ENCODE measurements at places on chromosomes 2 and 18. TPM values are rescaled to one million over a fixed set of nuclear protein-coding genes. Genes with fewer than 3 reads are reported as not detected.
A peak's percentile ranks its signal among the peaks of the same experiment; 100 is the strongest.

The LOXL3 gene
- 3.4 TPM for total RNA-seq

DNA sequence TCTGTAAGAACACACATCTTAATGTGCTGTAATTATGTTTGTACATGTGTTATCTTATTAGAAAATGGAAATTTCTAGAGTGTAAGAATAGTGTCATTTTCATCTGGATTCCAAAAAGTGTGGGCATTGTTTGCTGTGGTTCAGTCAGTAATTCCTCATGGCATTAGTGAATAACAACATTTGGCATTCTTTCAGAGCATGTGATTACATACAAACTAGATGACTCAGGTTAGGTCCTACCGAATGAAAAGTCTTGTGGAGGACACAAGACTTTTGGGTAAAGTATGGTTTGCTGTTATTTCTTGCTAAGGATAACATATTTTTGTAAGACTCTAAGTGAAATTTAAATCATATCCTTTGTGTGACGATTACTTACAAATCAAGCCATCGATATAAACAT is 593.1 kb upstream of the NRXN1 start:
- DNase-seq = no peak

GRCh38 chr2:23425338-23425871 is 40.4 kb downstream of the KLHL29 start:
- no peak for DNase-seq

- DNase-seq = no peak
Observed at GRCh38 chr2:212892193-212892592, 259.2 kb downstream of the IKZF2 start.

The CXCR2 gene
- 0.18 TPM for total RNA-seq

The UBE2E3 gene
- total RNA-seq = 62.5 TPM

GRCh38 chr2:144082327-144082726 is 437.6 kb downstream of the ZEB2 start:
- DNase-seq = no peak

DNA sequence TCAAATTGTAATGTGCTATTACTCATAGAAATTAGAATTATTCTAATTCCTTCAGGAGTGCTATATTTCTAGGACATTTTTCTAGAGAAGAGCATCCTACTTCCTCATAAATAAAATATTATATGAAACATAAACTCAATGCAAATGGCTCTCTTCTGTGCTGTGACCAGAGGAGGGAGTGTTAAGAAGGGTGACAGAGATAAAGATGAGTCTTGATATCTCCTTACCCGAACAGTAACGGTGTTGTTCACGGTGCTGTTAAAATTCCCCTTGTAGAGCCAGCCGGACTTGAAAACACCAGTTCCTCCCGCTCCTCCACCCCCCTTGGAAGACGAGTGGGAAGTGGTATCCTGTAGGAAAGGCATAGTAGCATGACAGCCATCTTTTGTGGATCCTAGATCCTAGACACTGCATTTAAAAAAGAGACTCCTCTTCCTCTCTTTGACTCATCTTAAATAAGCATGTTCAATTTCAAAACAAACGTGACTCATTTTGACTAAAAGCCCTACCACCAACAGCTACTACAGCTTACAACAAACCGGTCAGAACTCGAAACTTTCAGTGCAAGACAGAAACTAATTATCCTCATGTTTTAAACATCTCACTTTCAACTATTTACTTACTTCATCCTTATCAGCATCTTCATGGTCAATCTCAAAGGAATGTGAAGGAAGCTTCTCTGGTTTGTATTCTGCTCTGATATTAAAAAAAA is 156.3 kb downstream of the DOCK10 start:
- no peak for DNase-seq

- no peak for DNase-seq
Observed at GRCh38 chr18:48996901-48997463, 46.2 kb upstream of the SMAD7 start.

The GCG gene
- 55.9 TPM for total RNA-seq

- no peak for DNase-seq
Observed at GRCh38 chr18:22650247-22650646, 232.5 kb upstream of the CTAGE1 start.

GRCh38 chr2:43563679-43564078 is 32.2 kb downstream of the THADA start:
- no peak for DNase-seq

The GPBAR1 gene
- total RNA-seq = 1.8 TPM

- peak; percentile 15 for DNase-seq
Observed at GRCh38 chr2:240619506-240620148, 5.7 kb upstream of the GPR35 start.

GRCh38 chr2:217899231-217900009 is 103.4 kb downstream of the TNS1 start:
- peak; percentile 57 for DNase-seq

The SP5 gene
- total RNA-seq = 1.3 TPM

DNA sequence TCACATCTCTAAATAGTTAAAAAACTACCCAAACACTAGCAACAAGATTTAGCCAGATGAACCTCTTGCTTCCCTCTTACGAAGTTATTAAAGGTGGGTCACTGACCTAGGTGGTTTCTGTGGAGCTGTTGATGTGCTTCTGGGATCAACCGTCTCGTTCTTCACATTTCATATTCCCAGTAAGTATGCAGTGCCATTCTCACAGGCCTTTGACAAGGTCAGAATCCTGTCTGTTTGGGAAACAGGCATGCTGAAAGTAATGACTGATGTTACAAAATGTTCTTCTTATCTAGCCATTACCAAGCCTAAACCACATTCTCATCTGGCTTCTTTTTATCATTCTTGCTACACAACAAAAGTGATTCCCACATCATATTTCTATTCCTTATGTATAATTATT is 70.3 kb downstream of the WDR7 start:
- no peak for DNase-seq

DNA sequence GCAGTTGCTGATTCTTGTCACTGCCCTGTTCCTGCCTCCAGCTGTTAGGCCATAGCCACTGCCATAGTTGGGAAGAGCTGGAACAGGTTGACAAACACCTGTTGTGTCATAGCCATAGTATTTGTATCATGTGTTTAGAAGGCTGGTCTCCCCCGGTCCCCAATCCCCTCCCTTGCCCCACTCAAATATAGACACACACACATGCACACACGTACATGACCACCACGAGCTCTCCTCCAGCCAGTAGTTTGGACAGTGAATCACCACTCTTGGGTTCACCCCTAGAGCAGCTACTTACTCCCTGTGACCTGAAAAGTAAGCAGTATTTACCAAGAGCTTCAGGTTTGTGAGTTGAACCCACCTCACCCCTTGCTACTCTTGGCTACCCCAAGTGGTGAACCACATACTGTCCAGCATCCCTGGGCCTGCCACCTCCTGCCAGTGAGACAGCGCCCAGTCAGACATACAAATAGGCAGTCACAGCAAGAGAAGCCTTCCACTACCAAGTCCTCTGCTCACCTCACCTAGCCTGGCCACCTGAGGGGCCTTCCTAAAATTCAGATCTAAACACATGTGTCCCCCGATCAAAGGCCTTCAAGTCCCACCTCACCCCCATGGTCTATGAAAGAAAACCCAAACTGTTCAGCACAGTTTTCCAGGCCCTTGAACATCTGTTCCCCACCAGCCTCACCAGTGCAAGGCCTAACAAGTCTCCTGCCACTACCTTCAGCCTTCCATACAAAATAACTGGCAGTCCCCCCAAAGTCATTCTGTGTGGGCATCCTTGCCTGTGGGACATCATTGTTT is 7.1 kb downstream of the PCBP1 start:
- no peak for DNase-seq
